ENCODE measurements at places on chromosomes 5 and 9.

DNA sequence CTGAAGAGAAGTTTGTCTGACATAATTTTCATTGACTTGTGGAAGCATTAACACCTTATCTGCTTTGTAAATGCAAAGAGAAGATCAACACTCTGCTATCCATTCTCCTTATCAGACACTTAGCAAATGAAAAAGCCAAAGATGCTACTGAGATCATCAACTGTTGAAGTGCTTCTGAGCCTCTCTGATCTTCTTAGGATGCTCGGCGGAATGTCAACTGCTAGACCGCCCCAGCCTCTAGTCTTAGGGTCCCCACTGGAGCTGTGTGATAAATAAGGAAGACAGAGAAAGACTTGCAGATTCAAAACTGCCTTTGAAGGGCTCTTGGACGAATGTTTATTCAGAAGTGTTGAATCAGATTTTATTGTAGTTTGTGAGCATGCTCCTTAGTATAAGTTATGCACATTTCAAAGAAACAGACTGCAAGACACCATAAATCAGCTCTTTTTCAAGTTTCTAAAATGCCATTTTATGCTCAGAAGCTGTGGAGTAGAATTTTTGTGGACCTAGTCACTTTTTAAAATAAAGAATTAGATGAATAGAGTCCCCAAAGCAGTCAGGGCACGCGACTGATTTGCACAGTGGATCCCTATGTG is 197.9 kb downstream of the DIRAS2 start:
- no peak for DNase-seq

- no peak for DNase-seq
Observed at GRCh38 chr9:81174023-81174422, 515.3 kb downstream of the TLE1 start.

DNA sequence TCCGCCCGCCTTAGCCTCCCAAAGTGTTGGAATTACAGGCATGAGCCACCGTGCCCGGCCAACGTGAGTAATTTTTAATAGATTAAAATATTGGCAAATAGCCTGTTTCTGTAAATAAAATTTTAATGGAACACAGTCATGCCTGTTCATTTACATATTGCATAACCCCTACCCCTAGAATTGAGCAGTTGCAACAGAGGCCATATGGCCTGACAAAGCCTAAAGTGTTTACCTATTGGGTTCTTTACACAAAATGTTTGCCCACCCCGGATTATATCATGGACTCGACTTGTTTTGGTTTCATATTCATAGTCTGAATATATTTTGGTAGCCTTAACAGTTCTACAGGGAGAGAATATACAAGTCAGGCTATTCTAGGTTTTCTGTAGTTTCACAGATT is 5.3 kb downstream of the NSA2 start:
- no peak for DNase-seq

- DNase-seq, result no peak
Observed at GRCh38 chr5:113950186-113950585, 411.7 kb upstream of the KCNN2 start.

GRCh38 chr9:133162861-133163503 is 732 bp downstream of the GBGT1 start:
- DNase-seq, result peak; percentile 29

- DNase-seq, result no peak
Observed at GRCh38 chr5:120628156-120628555, 164.1 kb downstream of the PRR16 start.

GRCh38 chr5:83227611-83228010 is 150.3 kb downstream of the XRCC4 start:
- DNase-seq, result no peak

DNA sequence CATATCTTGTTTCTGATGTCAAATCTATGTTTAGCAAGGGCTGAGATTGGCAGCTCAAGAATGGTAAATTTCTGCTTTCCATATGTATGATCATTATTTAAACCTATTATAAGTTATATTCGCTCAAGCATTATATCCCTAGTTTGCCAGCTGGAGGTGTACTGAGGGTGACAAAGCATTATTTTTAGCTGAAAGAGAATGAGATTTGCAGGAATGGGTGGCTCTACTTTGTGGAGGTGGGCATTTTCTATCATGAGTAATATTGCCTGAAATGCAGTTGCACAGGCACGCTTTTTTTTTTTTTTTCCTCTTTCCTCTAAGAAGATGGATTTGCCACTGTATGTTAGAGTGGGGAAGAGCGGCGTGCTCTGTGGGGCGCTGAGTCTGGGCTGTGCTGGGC is 393.8 kb downstream of the EBF1 start:
- DNase-seq, result no peak

GRCh38 chr5:34530637-34531036 is 125.5 kb upstream of the RAI14 start:
- DNase-seq, result no peak

- DNase-seq, result no peak
Observed at GRCh38 chr5:148378670-148379069, 5.1 kb upstream of the FBXO38 start.

GRCh38 chr9:113227436-113227835 is 6.1 kb downstream of the SLC31A1 start:
- no peak for DNase-seq

DNA sequence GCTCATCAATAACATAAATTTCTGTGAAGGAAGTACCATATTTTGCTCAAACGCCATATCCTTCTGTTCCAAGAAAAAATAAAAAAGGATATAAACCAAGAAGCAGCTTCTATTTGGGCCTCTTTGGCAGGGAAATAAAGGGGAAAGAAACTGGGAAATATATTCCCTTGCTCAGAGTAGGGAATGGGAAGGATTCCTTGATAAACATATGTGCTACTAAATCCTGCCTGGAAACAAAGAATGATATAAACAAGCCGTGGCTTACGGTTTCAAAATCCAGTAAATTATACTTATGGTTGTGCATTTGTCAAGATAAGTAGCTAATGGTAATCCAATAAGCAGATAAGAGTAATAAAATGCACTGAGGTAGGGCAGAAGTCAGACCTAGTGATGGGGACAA is 481.6 kb downstream of the NTRK2 start:
- DNase-seq, result no peak

DNA sequence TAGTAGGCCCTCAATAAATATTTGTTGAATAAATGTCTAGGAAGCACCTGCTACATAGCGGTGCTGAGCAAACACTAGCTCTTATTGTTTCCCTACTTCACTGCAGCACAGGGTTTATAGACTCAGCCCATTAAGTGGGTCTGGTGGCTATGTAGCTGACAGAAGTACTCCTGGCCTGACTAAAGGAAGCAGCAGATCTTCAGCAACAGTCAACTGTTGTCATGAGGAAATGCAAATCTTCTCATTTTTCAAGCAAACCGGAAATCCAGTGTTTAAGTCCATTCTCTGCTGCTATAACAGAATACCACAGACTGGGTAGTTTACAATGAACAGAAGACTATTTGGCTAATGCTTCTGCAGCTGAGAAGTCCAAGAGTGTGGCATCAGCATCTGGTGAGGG is 2.8 kb upstream of the TEX10 start:
- DNase-seq, result no peak

GRCh38 chr5:174086751-174087150 is 41.2 kb downstream of the NSG2 start:
- DNase-seq, result no peak

DNA sequence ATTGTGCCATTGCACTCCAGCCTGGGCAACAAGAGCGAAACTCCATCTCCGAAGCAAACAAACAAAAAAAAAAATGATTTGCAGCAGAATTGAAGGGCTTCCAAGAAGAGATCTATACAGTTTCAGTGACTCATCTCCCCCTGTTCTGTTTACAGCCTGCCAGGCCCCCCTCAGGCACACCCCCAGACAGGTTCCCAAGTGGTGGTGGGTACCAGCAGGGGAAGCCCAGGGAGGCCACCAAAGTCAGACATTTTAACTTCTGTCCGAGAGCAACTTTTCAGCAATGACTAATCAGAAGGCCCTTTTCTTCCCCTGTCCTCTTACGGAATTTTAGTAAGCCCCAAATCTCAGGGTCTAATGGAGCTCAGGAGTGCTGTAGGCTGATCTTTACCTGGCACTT is 98.7 kb downstream of the PAX5 start:
- DNase-seq, result no peak

GRCh38 chr5:170451747-170452365 is 52.0 kb upstream of the KCNIP1 start:
- no peak for DNase-seq

GRCh38 chr9:2255128-2255527 is 240.0 kb downstream of the SMARCA2 start:
- no peak for DNase-seq

- DNase-seq, result no peak
Observed at GRCh38 chr5:151240924-151241635, 11.9 kb upstream of the GM2A start.

- no peak for DNase-seq
Observed at GRCh38 chr5:172906888-172907287, 52.3 kb upstream of the RPL26L1 start.

GRCh38 chr5:141742866-141743851 is 61.1 kb upstream of the ARAP3 start:
- no peak for DNase-seq

DNA sequence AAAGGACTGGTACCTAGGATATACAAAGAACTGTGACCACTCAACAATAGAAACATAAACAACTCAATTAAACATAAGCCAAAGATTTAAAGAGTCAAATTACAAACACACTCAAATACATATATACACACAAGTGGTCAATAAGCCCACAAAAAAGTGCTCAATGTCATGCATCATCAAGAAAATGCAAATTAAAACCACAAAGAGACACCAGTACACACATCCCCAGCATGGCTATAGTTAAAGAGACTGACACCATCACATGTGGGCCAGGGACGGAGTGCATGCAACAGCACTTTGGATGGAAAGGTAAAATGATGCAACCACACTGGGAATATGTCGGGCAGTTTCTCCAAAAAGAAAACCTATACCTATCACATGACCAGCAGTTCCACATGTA is 89.7 kb downstream of the CAAP1 start:
- DNase-seq, result no peak

GRCh38 chr9:96331236-96331947 is 29.4 kb upstream of the HSD17B3 start:
- DNase-seq, result no peak

GRCh38 chr5:127961763-127962145 is 121.8 kb upstream of the SLC12A2 start:
- DNase-seq, result no peak

DNA sequence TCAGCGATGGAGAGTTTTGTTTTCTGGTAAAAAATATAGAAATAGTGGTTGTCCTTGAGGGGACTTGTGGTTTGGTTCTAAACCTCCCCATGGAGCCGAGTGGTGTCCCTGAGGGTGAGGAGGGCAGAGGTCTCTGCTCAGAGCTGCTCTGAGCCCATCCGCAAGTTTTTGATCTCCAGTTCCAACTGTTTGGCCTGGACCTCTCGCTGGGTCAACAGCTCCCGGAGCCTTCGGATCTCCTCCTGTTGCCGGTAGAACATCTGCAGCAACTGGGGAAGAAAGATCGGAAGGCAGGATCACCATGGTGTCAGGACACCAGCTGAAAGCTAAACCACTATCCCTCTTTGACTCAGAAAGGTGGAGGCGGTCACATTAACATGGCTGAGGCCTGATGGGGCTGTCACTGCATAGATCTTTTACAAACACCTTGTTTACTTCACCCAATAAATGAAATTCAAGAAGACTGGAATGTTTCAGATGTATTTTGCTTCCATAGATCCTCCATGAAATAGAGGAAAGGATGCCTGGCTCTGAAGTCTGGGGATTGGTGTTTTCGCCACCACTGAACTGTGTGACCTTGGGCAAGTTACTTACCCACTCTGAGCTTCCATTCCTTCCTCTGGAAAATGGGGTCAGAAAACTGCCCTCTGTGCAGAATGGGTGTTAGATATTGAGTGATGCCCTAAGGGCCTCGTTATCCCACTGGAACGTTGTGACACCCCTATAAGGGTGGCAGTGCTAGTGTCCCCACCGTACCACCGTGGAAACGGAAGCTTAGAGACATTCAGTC is 5.8 kb upstream of the TRIM14 start:
- DNase-seq, result no peak

DNA sequence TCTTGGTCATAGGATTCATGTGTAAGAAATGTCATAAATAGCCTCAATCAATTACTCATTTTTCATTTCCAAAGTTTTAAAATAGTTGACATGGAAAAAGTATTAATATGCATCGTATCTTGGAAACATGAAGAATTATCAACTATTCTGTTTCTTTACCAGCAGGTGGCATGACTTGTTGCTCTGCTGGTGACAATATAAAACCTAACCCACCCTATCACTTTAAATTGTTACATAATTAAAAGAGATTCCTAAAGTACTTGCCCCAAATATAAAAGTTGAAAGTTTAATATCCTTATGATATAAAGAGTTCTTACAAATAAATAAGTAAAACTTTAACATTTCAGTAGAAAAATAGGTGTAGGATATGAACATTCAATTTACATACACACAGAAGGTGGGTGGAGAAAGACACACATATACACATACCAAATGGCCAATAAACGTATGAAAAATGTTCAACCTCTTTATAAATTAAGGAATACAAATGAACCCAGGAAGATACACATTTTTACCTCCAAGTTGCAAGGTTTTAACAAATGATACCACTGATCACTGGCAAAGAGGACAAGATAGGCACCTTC is 30.6 kb downstream of the MAP1B start:
- no peak for DNase-seq

DNA sequence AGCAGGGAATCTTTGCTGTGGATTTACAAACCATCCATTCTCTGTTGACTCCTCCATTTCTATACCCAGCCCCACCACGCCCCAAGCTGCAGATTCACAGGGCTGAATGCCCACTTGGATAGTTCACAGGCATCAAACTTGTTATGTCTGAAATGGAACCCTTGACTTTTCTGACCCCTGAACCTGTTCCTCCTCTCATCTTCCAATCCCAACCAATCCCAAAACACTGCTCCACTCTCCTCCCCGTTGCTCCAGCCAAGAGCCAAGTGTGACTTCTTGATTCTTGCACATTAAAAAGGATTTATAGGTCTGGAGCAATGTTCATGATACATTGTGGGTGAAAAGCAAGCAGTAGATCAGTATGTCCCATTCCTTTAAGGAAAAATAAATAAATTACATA is 145.6 kb downstream of the DAB2IP start:
- DNase-seq, result no peak

DNA sequence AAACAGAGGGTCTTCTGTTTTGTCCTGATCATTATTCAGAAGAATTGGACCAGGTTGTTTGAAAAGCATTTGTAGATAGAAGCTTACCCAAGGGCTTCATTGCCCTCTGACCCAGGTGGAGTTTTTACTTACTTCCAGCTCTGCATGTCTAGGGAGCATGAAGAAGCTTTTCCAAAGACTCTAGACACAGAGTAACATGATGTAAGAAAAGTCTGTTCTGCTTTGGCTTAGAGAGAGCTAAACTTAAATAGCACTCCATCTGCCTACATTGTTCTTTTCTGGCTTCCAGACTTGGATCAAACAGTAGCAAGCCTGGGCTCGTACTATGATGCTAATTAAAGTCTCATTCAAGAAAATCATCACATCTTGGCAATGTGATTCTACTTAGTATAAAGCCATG is 112.1 kb downstream of the SNCAIP start:
- no peak for DNase-seq

GRCh38 chr9:100756217-100756616 is 178.3 kb downstream of the CAVIN4 start:
- DNase-seq, result no peak

DNA sequence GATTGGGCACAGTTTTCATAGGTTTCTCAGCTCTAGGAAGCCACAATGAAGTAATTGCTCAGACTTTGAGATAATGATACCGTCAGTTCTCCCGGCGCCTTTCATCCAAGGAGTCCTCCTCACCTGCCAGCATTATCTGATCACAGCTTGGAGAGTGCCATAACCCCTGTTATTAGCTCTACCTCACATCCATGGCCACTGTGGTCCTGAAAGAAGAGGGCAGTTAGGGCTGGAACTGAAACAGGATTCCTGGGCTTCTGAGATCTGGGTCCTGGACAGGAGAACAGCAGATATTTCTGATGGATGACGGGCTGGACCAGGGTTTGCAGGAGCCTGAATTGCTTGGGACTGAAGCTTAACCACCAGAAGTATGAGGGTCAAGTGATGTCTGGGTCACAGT is 13.5 kb downstream of the RGS3 start:
- DNase-seq, result no peak

Measured in activated CD4-positive, CD25-positive, alpha-beta regulatory T cell treated with anti-CD3 and anti-CD28 coated beads, Interleukin-2, amount 50 U/mL, for 72 hours (primary cell).